ENCODE measurements at places on chromosomes 5 and 9.

GRCh38 chr9:87579781-87580541 is 82.3 kb downstream of the DAPK1 start:
- no peak for DNase-seq

DNA sequence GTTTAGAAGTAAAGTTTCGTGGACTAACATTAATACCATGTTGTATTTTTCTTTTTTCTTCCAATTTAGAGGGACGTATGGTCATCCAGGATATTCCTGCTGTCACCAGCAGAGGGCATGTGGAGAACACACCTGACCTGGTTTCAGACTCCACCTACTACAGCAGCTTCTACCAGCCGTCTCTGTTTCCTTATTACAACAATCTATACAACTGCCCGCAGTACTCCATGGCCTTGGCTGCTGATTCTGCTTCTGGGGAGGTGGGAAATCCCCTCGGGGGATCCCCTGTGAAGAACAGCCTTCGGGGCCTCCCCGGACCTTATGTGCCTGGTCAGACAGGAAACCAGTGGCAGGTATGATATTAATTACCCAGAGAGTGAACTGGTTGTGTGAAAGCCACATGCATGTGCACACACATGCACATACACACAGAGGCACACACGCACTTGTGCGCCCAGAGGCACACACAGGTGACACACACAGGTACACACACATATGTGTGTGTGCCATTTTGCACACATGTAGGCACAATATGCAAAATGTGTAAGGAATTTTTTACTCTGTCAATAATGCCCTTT is 52.4 kb downstream of the DMRT1 start:
- no peak for DNase-seq

GRCh38 chr9:125038166-125038565 is 97.3 kb upstream of the GOLGA1 start:
- no peak for DNase-seq

DNA sequence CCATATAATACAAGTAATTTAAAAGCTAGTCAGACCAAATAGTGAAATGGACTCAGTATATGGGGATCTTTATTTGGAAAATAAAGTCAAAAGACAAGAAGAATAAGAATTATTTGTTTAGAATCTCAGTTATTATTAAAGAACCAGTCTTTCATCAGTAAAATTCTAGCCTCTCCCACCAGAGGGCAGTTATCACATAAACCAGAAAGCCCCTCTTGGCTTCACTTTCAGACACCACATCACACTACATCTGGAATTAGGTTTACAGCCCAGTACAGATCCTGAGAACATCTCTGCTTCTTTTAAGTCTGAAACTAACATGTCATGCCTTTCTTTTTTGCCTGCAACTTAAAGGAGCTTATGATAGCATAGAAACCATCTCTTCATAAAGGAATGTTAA is 12.2 kb upstream of the HSPB3 start:
- no peak for DNase-seq

GRCh38 chr9:119639287-119639955 is 270.2 kb upstream of the BRINP1 start:
- DNase-seq: no peak

- no peak for DNase-seq
Measured at GRCh38 chr5:135989686-135990085, 34.9 kb upstream of the LECT2 start.

DNA sequence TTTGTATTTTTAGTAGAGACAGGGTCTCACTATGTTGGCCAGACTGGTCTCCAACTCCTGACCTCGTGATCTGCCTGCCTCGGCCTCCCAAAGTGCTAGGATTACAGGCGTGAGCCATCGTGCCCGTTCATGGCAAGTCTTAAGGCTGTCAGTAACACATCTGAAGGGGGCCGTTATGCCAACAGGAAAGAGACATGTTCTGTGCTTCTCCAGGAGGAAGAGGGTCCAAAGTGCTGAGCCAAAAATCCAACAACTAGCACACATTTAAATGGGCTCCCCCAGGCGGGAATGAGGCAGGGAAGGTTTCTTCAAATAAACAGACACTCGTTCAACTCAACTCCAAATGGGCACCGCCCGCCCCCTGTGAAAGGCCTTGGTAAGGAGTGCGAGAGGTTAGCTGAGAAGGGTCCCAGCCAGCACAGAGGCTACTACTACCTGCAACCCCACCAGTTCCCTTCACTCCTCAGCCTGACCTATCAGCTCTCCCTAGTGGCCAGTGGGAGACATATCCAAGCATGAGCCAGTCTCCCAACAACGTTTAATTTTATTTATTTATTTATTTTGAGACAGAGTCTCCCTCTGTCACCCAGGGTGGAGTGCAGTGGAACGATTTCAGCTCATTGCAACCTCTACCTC is 84.1 kb upstream of the DMRT1 start:
- DNase-seq: no peak

GRCh38 chr5:10109299-10109698 is 140.4 kb downstream of the ATPSCKMT start:
- no peak for DNase-seq

- no peak for DNase-seq
Measured at GRCh38 chr5:98535901-98536300, 237.6 kb upstream of the RGMB start.

GRCh38 chr5:163635631-163636030 is 130.2 kb downstream of the MAT2B start:
- DNase-seq: no peak

GRCh38 chr9:20848490-20848889 is 164.4 kb downstream of the FOCAD start:
- no peak for DNase-seq

DNA sequence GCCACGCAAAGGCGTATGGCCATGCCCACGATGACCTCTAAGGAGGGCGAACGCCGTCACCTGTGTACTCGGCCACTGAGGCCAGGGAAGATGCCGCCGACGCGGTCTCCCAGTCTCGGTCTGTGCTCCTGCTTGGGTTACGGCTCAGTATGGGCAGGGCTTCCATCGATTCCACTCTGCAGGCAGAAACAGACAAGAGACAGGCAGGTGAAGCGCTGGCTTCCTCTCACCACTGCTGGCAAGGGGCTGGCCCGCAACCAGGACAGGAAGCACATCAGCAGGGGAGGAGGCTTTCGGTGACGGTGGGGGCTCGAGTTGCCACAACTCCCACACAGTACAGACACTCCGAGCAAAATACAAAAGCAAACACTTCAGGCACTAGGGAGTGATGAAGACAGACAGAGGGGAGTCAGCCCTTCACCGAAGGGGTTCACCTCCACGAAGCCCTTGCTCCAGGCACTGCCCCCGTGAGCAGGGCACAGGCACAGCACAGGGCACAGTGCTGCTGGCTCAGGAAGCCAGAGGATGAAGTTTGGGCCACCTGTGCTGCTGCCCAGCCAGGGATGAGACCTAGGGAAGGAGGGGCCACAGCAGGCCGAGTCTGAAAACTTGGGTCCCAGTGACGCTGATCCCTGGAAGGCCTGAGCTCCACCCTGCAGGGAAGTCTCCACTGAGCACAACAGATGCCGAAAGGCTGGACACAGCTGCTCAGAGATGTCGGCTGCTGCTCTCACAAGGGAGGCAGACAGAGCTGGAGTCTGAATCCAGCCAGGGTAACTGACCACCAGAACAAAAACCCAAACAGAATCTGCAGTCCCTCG is 91.3 kb downstream of the CAMSAP1 start:
- no peak for DNase-seq

GRCh38 chr5:139688751-139689372 is 40.7 kb downstream of the CXXC5 start:
- DNase-seq: no peak

DNA sequence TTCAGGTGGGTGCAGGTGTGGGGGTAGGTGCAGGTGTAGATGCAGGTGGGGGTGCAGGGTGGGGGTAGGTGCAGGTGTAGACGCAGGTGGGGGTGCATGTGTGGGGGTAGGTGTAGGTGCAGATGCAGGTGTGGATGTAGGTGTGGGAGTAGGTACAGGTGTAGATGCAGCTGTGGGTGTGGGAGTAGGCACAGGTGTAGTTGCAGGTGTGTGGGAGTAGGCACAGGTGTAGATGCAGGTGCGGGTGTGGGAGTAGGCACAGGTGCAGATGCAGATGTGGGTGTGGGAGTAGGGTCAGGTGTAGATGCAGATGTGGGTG is 94.6 kb downstream of the PHF2 start:
- DNase-seq: no peak

DNA sequence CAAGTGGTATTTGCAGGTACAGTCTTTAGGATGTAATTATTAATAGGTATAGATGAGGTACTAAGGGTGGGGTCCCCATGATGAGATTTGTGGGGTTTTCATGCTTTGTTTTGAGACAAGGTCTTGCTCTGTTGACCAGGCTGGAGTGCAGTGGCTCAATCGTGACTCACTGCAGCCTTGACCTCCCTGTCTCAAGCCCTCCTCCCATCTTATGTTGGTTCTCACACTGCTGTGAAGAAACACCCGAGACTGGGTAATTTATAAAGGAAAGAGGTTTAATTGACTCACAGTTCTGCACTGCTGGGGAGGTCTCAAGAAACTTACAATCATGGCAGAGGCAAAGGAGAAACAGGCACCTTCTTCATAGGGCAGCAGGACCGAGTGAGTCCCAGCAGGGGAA is 217.5 kb downstream of the CDK5RAP2 start:
- DNase-seq: no peak

DNA sequence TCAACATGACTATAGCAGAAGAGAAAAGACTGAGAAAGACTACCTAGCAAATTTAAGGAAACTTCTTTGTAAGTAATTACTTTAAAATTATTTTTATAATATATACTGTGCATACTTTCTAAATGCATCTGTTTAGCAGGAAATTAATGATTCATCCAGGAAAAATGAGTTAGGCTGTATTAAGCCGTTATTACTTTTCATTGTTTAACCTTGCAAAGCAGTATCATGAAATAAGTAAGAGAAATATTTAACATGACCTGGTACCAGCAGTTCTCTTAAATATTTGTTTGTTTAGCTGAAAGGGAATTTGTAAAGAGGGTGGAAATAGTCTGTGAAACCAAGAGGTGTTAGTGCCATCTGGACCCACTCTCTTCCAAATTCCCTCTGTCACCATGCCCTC is 175.0 kb downstream of the GNAQ start:
- DNase-seq: no peak

DNA sequence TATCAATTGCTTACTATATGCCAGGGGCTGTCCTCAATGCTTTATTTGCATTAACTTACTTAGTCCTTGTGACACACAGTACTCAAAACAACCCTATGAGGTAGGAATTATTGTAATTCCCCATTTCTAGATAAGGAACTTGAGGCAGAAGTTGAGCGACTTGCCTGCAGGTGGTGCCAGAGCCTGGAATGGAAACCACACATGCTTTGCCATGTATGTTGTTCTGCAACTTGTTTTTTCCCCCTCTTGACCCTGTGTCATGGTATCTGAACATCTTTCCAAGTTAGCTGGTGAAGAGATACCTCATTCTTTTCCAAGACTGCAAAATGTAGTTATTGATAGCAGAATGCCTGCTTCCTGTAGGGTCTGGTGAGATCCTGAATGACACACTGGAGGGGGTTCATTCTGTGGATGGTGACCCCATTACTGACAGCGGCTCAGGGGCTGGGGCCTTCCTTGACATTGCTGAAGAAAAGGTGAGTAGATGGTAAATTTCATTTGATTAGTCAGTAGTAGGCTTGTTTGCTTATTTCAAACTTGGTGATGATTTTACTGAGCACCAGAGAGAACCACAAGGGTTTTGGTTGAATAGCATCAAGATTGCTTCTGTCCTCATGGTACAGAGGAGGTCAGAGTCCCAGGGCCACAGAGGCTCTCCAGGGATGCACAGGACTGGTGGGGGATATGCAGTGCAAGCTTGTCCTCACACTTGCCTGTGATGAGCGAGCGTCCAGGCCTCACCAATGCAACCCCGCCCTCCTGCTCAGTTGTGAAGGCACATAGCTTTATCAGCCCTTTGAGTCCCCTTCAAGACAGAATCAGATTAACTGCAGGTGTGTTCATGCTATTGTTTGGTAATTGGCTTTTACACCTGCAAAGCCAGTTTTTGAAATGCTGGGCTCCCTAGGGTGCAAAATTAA is 57.0 kb downstream of the COL15A1 start:
- peak; percentile 62 for DNase-seq

DNA sequence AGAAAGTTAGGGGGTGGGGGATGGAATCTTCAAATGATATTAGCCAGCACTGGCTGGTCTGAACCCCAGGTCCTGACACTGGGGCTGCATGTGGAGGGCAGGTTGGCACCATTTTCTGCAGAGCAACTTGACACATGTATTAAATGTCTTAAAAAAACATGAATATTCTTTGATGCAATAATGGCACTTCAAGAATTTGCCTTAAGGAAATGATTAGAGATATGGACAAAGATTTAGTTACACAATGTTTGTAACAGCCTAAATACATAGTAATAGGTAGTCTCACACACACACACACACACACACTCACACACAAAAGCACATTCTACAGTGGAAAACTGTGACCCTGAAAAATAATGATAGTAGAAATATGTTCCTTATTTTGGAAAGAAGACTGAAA is 3.6 kb downstream of the SVEP1 start:
- no peak for DNase-seq

- DNase-seq: no peak
Measured at GRCh38 chr5:30414078-30414477, 779.4 kb upstream of the CDH6 start.

DNA sequence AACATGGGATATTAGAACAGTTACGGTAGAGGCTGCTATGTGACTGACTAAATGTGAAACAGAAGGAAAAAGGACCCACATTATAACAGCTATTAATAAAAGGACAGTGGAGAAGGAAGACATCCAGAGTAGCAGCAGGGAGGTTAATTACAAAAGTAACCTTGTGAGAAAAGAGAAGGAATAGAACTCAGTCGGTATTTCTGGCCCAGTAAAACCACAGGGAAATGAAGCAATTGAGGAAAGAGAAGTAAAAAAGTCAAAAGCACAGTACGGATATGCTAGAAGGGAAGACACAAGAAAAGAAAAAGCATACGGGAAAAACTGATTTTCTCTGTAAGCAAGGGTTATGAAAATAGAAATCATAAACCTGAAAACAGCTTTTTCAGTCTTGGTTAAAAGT is 164.7 kb downstream of the RFX3 start:
- no peak for DNase-seq

DNA sequence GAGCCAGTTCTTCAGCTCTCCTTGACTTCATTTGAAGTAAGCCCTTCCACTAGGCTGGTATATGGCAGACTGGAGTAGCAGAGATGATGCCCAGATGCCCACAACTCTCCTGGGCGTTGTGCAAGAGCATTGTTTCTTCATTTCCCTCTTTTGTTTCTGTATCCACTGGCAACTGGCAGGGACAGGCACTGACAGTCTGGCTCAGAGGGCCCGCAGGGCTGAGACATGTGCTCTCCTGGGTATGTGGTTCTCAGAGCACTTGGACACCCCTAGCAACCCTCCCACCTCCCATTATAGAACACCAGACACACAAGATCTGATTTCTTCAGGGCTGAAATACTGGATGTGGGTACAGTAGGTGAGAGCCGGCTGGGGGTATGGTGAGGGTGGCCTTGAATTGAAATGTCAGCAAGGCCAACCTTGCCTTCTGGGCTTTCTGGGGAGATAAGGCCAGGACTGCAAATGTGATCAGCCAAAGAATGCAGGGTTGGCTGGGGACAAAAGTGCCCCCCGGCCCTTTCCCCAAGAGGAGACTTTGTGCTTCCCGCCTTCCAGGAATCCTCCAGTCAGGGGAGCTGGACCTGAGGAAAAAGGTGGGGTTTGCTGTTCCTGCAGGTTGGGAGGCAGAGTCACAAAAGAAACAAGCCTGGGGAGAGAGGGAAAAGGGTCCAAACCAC is 28.6 kb upstream of the CTNNA1 start:
- no peak for DNase-seq

GRCh38 chr9:81239388-81239787 is 450.0 kb downstream of the TLE1 start:
- DNase-seq: no peak
